ENCODE measurements at places on chromosomes 16 and 17.

DNA sequence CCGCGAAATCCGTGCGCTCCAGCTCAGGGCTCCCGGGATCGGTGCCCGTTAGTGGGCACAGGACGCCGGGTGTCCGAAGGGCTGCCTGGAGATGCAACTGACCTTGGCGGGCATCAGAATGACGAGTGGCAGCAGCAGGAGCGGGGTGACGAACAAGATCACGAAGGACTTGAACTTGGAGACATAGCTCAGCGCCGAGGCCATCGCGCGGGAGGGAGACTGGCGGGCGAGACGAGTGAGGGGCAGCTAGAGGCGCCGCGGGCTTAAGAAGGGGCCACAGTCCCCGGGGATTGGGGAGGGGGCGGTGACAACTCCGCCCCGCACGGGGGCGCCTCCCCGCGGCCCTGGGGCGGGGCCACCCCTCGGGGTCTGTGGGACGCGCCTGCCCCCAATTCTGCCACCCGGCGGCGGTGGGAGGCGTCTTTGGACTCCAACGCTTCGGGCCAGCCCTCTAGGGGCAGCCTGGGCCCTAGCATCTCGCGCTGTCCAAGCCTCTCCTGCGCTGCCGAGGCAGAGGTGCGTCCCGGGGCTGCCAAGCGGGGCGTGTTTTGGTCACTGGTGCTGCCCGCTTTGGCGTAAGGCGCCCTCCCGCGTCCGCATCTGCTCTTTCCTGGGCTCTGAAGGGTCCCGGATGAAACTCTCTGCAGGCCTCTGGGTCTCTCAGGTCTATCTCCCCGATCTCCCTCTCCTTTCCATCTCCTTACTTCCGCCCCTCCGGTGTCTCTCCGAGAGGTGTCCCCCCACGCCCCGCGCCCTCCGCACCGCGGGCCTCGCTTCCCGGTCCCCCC lies at the start of gene SLC13A5:
Gene SLC13A5, minus strand, starts transcription at position 240 of the 788 bp plus-strand sequence. Its CDS starts 36 bp downstream, at position 204.
- peak; percentile 18 for DNase-seq

DNA sequence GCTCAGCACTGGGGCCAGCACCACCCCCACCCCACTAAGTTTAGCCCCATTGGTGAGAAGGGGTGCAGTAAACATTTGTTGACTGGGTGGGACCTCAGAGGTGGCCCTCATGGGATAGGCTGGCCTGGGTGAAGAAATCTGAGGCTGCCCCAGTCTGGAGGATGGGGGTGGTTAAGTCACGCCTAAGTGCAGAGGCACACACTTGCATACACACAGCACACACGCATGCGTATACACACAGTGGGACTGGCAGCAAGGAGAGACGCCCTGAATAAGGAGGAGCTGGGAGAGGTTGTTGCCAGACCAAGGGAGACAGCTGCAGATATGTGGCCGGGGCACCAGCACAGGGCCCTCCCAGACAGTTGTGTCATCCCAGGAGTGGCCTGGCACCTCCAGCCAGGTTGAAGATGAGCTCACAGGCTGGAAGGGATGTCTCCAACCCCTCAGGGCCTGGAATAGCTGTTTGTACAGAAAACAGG lies 3.0 kb upstream of the BCAR1 start:
- DNase-seq = no peak

- DNase-seq = no peak
Measured at GRCh38 chr16:69171325-69172084, 15.5 kb upstream of the SNTB2 start.

DNA sequence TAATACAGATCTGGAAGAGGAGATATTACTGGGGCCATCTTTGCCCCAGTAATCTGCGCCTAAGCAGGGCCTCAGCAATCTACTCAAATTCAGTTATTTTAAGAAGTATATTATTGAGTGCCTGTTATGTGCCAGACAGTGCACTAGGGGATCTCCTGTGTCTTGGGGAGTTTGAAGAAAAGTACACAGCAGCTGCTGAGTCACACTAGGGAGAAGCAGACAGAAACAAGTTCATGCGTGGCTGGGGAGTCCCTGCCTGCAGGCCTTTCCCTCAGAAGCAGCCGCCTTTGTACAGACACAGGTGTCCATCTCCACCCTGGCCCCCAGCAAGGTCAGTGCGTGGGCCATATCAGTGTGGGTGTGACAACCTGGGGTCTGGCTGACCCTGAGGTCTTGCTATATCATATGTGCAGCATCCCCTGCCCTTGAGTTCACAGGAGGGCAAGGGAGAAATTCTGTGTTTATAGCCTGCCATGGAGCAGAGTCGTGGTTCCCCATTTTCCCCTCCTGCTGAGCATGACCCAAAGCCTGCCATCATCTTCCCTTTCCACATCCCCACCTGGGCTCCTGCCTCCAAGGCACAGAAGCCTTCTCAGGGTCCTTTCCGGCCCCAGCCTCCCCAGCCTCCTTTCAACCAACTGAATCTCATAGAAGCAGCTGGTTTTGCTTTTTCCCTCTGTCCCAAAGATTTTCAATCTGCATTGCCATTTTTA lies 229.9 kb upstream of the SDK2 start:
- no peak for DNase-seq

DNA sequence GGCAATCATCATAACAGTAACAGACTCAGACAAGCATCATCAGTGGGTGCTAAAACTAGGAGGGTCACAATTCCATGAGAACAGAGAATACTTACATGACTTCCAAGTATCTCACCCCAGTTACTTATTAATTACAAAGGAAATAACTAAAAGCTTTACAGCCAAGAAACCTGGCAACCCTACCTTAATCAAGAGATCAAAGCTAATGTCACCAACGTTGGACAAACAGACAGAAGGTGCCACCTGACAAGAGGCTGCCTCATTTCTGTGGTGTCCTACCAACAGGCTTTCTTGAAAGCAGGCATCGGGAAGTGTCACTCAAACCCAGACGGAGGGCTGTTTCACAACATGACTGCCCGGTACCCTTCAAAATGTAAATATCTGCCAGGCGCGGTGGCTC lies 84.6 kb downstream of the RMI2 start:
- DNase-seq = no peak

DNA sequence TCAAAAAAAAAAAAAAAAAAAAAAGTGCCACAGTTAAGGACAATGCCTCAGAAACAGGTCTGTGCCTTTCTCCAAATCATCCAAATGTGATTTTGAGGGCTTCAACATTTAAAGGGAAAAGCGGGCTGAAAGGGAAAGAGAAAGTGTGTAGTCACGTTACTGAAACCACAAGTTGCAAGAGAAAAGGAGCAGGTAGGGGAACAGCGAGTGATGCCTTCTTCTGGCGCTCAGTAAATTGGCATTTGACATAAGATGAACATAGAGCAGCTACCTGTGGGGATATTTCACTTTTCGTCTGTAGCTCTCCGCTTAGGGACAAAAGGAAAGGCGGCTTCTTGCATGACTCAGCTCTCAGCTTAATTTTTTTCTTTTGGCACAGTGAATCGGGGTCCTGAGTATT lies 11.1 kb downstream of the CMTM2 start:
- DNase-seq = no peak

DNA sequence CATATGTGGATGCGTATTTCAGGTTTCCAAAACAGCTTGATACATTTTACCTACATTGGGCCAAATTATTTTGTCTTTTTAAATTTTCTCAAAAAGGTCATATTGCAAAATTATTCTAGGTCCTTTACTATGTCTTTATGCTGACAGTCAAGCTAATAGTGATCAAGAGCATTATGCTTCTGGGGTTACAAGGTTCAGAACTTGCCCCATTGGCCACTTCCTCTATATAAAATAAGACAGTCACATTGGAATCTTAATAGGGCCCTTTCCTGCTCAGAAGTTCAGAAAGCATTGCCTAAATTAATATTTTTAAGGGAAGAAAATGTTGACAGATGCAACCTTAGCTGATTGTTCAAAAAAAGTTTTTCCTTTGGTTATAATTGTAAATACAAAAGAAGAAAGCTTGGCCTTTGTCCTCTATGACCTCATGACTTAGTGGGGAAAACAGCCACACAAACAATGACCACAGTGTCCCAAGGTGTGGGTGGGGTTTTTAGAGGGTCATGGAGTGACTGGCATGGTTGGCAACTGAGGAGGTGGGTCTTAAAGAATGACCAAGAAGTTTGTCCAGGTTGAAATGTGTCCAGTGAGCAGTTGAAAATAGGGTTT lies 11.8 kb upstream of the RAB11FIP4 start:
- DNase-seq = no peak

DNA sequence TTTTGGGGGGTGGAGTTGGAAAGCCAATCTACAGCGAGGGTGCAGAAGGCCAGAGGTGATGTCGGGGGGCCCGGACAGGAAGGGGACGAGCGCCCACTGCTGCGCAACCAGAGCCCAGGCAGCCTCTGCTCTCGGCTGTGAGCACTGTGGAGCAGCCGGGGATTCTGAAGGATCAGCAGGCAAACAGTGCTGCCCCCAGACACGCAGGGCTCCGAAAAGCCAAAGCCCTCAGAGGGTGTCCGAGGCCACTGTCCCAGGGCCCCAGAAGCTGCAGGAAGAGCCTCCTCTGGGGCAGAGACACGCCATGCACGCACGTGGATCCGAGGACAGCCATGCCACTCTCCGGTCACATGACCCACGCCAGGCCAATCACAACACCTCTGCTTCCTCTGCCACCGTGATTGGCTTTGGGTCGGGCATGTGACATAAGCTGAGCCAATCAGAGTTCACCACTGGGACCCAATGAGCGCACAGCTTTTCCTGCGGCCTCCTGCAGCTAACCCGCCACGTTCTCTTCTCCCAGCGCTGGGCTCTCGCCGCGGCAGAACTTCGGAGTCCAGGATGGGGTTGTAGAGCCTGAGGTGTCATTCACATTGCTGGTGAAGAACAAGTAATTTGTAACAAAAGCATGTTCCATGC lies 40.7 kb downstream of the ACTG1 start:
- no peak for DNase-seq

DNA sequence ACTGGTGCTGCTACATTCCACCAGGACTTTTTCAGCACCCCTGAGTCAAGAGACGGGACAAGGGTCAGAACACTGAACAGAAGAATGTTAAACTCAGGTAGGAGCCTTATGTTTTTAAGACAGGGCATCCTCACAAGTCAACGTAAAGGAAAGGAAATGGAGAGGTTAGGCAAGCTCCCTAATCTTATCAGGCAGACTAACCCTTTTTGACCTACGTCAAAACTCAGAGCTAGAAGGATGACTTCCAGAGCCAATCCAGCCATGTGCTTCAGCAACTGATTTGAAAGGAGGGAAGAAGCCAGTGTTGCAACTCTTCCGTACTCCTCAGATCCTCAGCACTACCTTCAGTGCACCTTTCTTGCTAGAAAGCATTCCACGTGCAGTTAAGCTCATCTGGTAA lies 46.8 kb downstream of the REXO5 start:
- DNase-seq = no peak

- DNase-seq = no peak
Measured at GRCh38 chr17:49696233-49696761, 11.5 kb downstream of the SLC35B1 start.

GRCh38 chr16:5065813-5066212 lies at the start of gene C16orf89:
Gene C16orf89, minus strand, starts transcription at chr16:5065956. Its CDS starts 48 bp downstream, at chr16:5065908.
- DNase-seq = no peak

- no peak for DNase-seq
Measured at GRCh38 chr16:81548876-81549546, 104.4 kb downstream of the CMIP start.

DNA sequence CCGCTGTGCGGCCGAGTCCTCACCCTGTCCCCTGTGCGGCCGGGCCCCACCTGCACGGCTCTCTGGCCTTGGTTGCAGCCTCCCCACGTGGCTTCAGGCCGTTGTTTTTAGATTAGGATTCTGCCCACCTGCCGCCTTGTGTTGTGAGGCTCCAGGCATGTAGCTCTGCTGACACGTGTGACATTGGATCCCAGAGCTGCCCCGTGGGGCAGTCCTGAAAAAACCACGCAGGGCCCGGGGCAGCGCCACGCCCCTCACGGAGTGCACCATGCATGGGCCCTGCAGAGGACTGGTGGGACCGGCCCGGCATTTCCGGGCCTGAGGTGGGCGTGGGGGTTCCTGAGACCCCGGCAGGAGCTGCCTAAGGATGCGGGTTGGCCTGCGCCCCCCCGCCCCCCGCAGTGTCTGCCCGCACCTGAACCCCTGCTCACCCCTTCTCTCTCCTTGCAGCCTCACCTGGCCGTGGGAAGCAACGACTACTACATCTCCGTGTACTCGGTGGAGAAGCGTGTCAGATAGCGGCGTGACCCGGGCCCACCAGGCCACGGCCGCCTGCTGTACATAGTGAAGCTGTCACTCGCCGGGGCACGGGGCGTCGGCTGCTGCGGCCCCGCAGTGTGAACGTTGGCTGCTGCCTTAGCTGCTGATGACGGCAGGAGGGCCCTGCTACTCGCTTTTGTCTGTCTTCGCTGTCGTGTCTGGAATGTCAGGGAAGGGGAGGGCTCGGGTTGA lies 27.7 kb upstream of the CHMP6 start:
- DNase-seq = no peak

DNA sequence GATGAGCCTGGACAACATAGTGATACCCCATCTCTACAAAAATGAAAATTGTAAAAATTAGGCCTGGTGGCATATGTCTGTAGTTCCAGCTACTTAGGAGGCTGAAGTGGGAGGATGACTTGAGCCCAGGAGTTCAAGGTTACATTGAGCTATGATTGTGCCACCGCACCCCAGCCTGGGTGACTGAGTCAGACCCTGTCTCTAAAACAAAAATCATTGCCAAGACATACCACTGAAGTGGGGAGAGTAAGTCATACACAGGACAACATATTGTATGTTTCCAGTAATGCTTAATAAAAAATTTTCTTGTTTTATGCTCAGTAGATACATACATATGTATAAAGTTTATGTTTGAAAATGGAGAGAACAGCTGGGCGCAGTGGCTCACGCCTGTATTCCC lies 39.2 kb downstream of the NDE1 start:
- DNase-seq = no peak

DNA sequence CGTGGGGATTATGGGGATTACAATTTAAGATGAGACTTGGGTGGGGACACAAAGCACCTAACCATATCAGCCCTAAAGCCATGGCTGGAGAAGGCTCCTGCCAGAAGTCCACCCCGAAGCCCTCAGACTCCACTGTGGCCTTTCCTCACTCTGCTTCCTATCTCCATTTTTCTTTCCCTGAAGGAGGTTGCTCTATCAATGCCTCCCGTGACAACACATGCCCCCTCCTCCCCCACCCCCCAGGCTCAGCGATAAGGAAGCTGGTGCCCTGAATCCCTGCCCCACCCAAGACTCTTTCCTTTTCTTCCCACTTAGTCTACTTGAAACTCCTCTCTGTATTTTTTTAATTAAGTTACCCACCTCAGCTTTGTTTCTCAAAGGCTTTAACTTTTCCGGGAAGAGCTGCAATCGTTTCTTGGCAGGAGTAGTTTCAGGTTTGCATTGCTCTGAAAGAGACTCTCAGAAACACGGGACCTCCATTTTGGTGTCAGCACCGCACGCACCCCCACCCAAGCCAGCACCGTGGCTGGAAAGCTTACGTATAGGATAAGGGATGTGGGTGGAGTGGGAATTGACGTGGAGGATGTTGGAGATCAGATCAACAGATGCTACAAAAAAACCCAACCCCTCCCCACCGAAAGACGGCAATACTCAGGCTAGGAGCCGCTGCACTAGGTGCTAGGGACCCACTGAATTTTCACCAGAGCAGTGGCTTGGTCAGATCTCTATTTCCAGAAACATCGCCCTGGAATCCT lies 15.2 kb upstream of the CA4 start:
- DNase-seq = no peak

- no peak for DNase-seq
Measured at GRCh38 chr17:79331492-79331891, 256.9 kb downstream of the ENGASE start.
